Right renal cortex interstitium (tissue), 3 donors: ENCODE measurements at places on chromosomes 11 and 22.

DNA sequence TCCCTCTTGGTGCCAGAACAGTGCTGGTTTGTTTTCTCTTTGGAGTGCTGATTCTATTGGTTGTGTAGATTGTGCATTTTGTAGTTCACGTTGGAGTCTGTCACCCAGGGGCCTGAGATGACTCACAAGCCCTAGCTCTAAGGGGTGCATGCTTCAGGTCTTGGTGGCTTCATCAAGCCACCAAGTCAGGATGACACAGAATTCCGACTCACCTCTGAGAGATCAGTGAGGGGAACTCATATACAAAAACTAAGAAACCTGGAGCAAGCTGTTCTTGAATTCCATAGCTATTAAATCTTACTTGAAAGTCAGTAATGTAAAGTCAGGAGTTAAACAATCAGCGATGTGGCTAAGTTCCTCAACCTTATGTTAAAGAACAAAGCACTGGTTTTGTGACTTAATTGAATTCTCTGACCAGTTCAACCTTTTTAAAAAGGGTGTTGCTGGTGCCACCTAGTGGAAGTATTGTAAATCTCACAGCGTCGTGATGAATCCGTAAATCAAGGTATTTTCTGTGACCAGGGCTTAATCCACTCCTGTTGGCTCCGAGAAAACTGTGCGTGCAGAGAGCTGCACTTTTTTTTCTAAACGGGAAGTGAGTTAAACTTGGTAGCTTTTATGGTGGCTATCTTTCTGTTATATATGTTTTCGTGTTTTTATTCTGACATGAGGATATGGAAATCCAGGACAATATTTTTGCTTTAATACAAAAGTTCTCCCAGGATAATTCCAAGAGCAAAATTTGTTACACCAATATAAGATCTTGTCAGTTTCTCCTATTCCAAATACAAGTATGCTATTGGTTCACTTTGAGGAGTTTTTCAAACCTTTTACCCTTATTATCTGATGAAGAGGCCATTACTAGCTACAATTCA, 14.6 kb downstream of the MMP13 start:
- DNase-seq, result no peak

GRCh38 chr22:35475545-35475944, 65.1 kb upstream of the RASD2 start:
- DNase-seq, result no peak

GRCh38 chr11:115469361-115469760, 34.9 kb downstream of the CADM1 start:
- DNase-seq, result no peak

GRCh38 chr11:33211580-33211979, 45.6 kb upstream of the HIPK3 start:
- DNase-seq, result no peak

- DNase-seq, result no peak
These were observed 43.7 kb upstream of the ARHGAP20 start for GRCh38 chr11:110755941-110756340.

DNA sequence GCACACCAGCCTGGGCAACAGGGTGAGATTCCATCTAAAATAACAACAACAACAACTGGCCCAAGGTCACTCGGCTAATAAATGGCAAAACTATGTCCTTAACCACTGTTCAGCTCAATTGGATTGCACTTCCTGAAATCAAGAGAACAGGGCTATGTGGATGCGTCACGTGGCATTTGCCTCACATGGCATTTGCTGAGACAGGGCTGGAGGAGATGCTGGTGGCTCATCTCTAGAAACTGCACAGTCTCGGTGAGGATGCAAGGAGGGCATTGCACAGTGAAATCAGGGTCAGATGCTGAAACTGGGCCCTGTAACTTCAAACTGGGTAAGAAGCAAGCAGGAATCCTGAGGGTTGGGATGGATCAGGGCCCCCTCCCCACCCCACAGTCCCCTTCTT, 171.9 kb downstream of the BUD13 start:
- DNase-seq, result no peak

DNA sequence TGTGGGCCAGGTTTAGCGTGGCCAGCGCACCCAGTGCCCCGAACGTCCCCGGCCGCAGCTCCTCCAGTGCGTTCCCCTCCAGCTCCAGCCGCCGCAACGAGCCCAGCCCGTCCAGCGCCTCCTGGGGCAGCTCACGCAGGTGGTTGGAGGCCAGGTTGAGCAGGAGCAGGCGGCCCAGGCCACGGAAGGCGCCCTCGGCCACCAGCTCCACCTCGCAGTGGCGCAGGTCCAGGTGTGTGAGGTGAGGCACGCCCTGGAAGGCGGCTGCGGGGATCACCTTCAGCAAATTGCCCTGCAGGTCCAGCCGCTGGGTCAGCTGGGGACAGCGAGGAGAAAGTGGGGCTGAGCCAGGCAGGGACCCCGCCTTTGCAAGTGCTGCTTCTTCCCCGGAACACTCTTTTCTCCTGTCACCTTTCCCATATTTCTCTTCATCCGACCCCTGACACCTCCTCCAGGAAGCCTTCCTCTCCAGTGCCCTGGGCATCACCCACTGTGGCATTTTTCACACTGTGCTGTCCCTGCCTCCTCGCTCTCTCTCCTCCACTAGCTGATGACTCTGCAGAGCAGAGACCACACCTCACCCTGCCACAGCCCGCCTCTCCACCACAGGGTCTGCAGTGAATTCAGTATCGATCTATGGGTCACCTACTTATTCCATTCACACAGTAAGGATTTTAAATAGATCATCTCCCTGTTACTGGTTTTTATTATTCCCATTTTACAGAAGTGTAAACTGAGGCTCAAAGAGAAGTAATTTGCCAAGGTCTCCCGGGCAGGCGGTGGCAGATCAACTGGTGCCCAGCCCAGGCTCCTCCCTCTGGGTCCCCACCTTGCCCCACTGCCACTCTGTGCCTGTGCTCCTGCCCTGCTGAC, 1.9 kb downstream of the CHADL start:
- DNase-seq, result no peak

- no peak for DNase-seq
These were observed 33.9 kb downstream of the ALX4 start for GRCh38 chr11:44275961-44276550.

- no peak for DNase-seq
These were observed 9.0 kb downstream of the TRIM44 start for GRCh38 chr11:35671396-35672127.

GRCh38 chr22:36838119-36839030, 21.5 kb upstream of the PVALB start:
- no peak for DNase-seq

GRCh38 chr11:79030448-79030847, 410.4 kb downstream of the TENM4 start:
- peak; percentile 54 for DNase-seq

DNA sequence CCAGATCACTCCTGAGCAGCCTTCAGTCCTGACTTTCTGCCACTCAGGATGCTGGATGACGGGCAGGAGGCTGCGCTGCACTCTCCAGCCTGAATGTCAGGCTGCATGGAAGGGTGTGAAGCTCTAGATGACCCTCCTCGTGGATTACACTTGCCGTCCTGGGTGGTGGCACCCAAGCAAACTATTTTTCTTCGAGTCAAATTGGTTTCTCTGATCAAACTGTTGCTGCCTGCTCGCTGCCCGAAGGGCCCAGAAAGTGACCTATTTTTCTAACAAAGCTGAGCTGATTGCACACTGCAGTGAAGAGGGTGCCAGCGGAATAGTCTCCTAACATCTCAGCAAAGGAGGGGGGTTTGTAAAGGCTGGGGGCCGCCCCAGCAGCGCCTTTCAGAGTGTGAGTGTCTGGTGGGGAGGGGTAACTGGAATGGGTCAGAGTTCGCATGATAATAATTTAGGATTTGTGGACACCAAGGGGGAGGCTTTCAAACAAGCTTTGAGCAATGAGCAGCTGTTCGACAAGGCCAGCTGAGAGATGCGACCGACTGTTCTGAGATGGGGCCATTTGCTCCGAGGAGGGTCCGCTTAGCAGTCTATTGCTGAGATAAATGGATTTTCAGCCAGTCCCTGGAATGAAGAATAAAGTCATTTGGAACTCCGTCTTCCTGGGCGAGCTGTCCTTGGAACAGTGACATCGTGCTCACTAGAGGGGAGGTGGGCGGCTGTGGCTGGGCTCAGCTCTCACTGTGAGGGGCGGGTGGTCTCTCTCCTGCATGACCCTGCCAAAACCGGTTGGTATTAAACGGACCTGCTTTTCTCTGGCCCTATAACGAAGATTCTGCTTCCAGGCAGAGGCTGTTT, 537.6 kb downstream of the BRD1 start:
- DNase-seq, result no peak

- no peak for DNase-seq
These were observed 58.5 kb downstream of the SLC22A9 start for GRCh38 chr11:63427971-63428508.

DNA sequence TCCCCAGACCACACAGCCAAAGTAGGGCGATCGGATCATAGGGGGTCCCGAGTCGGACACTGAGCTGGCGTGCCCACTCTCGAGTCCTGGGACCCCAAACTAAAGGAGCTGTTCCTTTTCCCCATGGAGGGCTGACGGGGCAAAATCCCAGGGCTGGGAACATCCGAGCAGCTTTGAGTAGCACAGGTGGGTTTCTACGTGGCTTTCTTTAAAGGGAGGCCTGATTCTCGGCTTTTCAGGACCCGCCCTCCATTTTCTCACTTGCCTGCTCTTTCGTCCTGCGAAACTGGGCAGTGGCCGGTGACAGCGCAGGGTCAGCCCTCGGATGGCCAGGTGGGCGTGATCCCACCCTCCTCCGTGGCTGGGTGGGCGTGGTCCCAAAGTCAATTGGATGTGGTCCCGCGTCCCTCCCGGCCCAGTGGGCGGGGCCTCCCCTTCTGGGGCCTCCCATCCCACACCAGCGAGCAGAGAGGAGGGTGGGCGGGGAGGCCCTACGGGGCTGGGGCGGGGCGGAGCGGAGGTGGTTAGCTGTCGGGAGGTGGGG, 17.5 kb upstream of the TXNRD2 start:
- DNase-seq, result peak; percentile 89
